ENCODE measurements at places on chromosomes 1 and 21.

DNA sequence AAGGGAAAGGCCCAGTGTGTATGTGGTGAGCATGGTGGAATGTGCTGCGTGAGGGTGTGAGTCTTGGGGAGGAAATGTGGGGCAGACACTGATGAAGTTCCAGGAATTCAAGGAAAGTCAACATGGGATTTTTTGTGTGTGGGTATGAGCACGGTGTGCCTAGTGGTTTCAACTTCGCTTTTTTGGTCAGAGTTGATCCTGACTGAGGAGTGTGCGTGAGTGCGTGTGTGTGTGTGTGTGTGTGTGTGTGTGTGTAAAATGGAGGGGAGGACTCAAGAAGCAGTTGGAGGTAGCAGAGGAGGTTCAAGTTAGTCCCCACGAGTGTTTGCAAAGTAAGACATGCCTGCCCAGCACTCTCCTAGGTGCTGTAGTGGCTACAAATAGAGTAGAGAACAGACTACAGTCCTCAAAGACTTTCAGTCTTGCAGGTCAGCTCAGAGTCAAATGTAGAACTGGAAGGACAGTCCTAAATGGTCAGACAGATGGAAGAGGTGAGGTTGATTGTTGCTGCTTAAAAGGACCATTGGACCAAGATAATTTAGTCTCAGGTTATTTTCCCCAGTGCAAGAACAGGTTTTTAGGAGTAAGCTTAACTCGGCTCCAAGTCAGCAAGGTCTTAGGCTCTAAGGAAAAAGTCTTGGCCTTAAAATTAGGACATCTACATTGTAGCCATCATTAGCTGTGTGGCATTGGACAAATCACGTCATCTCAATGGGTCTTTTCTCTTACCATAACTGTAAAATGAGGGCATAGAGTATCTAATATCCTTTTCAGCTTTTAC is 25.0 kb downstream of the SLAMF1 start:
- DNase-seq: no peak

DNA sequence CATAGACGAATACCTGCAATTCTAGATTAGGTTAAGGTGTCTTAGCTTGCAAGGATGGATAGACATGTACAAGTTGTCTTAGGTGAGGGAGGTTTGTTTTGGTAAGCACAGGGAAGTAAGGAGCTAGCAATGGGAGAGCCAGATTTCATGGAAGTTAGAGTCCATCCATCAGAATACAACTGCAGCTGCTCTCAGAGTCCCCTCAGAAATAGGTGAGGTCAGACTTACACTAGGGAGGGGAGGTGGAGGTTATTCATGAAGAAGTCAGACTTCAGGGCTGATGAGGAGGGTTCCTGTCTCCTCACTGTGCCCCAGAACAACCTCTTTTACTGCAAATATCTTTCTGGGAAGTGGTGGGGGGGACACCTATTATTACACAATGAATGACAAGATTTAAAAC is 85.3 kb downstream of the KCTD3 start:
- DNase-seq: no peak

GRCh38 chr1:107831921-107832320 is 133.1 kb downstream of the VAV3 start:
- no peak for DNase-seq

DNA sequence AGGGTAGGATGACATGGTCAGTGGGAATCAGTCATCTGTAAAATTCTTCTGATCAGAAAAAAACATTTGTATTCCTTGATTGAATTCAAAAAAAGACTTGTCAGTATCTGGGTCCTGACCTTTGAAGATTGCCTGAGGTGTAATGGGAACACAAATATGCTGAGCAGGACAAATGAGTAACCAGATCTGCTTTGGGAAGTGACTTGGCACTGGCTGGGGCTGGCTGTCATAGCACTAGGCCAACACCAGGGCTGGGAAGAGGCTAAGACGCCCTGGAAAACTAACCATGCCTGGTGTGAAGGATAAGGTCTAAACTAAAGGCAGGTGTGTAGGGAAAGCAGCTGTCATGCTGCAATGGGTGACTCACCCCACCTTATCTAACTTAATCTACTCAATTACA is 452.9 kb upstream of the BEND5 start:
- DNase-seq: peak; percentile 1

DNA sequence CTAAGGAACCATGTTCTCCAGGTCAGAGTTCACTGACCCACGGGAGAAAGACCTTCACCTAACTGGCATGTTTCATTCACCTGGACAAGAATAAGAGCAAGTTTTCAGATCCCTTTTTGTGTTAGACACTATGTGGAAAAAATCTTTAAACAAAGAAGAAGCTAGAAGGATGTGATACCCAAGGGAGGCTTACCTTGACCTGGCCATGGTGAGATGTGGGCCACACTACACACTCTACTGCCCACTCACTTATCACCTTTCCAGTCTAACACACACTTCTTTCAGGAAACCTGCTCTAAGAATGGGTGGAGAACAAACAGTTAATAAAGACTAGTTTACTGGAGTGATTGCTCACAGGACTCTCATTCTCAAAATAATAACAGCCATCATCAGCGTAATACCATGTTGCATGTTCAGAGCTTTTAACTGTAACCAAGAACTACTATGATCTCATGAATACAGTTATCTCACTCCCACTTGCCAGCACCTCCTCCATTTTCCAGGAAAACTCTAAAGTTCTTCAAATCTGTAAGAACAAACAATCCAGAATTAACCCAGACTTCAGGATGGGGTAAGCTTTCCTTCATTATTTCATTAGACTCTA is 1.4 kb downstream of the RGS8 start:
- no peak for DNase-seq

- peak; percentile 53 for DNase-seq
Observed at GRCh38 chr21:29230551-29231261, 68.0 kb upstream of the BACH1 start.

Data from epithelial cell of esophagus (primary cell).